ENCODE measurements at places on chromosomes 4 and X.

DNA sequence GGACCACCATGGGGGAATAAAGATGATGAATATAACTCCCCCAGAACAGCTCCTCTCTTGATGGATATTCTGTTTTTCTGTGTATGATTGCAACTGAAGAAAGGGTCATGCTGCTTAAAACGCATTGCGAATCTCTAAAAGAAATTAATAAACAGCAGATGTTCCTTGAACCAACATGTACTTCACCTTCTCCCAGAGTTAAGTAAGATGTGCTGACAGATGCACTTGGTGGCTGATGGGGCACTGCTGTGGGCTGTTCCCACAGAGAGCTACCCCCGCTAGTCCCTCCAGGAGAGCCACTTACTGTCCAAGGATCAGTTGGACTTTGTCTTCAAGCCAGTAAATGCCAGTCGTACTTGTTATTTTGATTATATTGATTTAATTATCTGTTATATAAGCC lies 26.3 kb upstream of the C4orf54 start:
- DNase-seq: no peak

DNA sequence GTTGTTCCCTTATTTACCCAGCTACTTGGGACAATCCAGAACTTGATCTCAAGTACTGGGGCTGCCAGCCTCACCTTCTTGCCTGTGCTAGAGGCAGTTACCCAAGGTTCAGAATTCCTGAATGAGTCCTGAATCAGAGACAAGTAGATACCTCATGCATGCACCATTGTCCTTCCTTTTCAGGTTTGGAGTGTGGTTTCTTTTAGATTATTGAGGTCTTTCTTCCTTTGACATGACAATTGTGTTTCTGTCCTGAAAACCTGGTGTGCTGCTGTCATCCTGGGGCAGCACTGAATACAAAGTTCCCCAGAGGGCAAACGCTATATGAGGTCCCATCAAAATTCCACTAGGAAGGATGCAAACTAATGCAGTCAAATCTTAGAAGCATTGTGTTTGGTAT lies 3.5 kb downstream of the CXCL2 start:
- no peak for DNase-seq

GRCh38 chr4:82594456-82594855 lies 32.7 kb upstream of the TMEM150C start:
- no peak for DNase-seq

GRCh38 chrX:151801980-151802379 lies 67.4 kb downstream of the CNGA2 start:
- no peak for DNase-seq

DNA sequence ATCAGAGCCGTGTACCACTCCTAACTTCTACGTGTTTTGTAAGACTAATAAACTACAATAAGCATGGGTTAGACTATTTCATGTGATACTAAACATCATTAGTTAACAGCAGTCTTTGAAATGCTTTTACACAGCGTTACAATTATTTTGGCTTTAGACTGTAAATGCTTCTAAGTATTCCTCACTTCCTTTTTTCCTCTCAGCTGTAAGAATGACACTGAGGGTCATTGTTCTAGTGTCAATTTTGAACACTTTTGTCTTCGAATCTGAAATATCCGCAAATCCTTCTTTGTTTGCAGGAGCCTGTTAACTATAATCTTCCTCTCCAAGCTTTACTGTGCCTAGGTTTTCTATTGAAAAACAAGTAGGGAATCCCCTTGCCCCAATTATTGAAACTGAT lies 1.5 kb downstream of the ABCE1 start:
- DNase-seq: no peak

- DNase-seq: no peak
These were observed 83.8 kb downstream of the LUZP4 start for GRCh38 chrX:115373308-115373707.

- DNase-seq: no peak
These were observed 48.6 kb upstream of the ARSJ start for GRCh38 chr4:114028071-114028470.

DNA sequence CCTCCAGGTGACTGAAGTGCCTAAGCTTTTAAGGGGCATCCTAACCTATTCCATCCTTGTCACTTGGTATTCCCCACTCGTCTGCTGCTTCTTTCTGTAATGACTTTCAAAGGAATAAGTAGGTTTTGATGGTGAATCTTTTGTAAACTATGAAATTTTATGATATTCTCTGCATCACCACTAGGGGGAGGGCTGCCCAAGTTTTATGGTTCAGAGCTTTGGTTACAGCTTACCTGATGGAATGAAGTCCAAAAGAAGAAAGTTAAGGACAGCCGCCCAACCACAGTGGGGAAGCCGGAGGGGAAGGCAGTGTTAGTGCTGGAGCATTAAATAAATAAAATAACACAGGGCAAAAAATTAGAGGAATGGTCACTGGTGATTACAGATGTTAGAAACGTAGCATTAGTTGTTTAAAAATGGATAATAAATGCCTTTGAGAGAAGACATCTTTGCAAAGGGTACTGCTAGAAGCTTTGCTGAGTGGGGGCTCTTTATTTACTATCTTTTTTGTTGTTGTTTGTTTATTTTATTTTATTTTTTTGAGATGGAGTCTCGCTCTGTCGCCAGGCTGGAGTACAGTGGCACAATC lies 204.9 kb downstream of the GBA3 start:
- peak; percentile 58 for DNase-seq

- no peak for DNase-seq
These were observed 18.6 kb upstream of the RAP1GDS1 start for GRCh38 chr4:98242538-98242937.

DNA sequence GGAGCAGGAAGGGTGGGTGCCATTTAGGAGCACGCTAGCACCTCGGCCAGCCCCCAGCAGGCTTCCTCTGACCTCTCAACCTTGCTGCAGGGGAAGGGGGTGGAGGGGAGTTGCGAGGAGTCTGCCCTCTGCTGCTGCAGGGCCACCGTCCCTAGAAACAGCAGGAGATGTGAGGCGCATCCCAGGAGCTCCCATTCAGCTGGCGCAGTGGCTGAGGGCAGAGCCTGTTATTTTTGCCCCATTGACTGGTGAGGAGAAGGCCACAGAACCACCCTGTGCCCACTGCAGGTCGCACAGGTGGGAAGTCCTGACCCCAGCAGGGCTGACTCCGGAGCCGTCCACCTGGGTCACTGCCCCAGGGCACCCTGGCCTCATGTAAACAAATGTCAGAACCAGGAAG lies 8.0 kb downstream of the PDE6B start:
- no peak for DNase-seq

GRCh38 chrX:136608295-136608933 lies 39.5 kb upstream of the CD40LG start:
- DNase-seq: peak; percentile 46

DNA sequence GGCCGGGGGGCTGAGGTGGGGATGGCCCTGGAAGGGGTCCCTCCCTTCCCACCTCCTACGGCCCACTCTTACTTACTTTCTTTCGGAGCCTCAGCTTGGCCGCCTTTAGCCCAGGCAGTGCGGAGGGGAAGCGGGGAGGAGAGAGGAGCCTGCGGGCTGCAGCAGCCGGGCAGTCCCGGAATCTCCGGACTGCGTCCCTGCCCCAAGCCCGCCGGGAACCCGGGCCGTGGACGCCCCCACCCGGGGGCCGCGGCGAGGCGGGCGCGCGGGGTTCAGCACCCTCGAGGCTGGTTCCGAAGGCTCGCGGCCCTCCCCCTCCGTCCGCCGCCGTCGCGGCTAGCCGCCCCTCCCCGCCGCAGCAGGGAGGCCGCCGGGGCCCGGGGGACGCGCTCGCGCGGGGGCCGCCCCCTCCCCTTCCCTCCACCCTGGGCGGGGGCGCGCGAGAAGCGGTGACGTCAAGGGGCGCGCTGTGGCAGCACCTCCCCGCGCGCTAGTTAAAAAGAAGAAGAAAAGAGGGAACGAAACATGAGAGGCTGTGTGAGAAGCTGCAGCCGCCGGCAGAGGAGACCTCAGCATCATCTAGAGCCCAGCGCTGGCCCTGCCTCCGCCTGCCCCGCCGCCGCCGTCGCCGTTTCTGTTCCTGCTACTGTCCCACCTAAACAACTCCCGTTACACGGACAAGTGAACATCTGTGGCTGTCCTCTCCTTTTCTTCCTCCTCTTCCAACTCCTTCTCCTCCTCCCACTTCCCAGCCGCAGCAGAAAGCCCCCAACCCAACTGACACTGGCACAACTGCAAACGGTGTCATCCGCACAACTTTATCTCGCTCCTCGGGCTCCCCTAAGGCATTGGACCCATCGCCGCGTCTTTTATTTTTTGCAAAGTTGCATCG lies at the start of gene HHIP:
HHIP (plus strand) TSS at position 526 of the 892 bp plus-strand sequence. CDS start 520 bp downstream, outside the sequence.
- DNase-seq: peak; percentile 80

DNA sequence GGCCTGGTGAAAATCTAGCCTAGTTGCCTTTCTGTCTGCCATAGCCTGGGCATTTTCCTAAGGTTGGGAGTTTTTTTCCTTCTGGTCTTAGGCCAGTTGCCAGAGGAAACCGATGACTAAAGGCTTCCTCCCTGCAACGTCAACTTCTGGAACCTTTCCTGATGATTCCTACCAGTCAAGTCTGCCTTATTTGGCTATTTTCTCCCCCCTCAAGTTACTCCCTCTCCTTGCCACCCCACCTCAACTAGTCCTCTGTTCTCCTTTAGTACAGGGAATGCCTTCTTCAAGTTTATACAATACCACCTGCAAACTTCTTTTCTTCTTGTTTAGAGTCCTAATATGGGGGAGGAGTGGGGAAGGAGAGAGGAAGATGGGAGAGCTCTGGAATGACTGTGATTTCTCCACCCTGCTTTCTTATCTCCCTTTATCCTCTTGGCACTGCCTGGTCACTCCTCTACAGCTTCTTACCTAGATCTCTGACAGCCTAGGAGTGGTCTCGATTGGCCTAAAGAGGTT lies 10.6 kb downstream of the MSN start:
- no peak for DNase-seq

DNA sequence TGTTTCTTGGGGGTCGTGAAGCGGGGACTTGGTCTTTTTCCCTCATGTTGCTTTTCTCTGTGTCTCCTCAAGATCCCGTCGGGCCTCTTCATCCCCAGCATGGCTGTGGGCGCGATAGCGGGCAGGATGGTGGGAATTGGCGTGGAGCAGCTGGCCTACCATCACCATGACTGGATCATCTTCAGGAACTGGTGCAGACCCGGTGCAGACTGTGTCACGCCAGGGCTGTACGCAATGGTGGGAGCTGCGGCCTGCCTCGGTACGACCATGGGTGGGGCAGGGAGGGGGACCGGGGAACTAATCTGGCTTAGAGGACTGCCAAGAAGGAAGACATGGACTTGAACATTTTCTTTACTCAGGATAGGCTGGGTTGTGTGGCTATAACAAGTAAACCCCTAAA lies 55.6 kb downstream of the CLCN4 start:
- DNase-seq: no peak

GRCh38 chrX:57587062-57587461 lies 4.7 kb upstream of the ZXDB start:
- no peak for DNase-seq

- DNase-seq: no peak
These were observed 100.6 kb downstream of the RASL11B start for GRCh38 chr4:52962721-52963120.

GRCh38 chrX:103640401-103641155 lies 11.8 kb downstream of the TCEAL1 start:
- no peak for DNase-seq

GRCh38 chr4:186848437-186848836 lies 124.8 kb upstream of the FAT1 start:
- DNase-seq: no peak

DNA sequence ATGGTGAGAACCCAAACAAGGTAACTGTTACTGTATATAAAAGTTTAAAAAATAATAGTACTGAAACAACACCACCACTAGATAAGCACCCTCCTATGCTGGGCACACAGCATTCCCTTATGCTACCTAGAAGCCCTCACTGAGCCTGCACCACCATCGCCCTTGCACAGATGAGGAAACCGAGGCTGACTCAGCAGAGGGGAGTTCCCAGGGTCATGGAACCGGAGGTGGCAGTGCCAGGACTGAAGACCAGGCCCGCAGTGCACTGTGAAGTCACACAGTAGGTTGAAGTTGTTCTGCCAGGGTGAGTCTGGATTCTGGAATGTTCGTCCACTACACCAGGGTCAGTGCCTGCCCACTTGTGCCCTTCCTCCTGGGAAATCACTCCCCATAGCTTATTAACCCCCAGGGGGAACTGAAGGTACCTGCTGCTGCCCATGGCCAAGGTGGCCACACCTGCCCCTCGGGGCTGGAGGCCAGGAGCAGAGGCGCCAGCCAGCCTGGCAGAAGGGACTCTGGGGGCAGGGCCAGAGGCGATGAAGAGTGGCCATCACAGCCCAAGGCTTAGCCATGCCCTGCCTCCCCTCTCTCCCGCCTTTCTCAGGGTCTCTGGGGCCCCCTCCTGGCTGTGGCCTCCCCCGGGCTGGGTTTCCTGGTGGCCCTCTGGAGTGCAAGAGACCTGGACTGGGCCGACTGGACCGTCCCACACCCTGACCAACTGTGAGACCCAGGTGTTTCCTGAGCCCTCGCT lies 15.1 kb upstream of the ABLIM2 start:
- no peak for DNase-seq

DNA sequence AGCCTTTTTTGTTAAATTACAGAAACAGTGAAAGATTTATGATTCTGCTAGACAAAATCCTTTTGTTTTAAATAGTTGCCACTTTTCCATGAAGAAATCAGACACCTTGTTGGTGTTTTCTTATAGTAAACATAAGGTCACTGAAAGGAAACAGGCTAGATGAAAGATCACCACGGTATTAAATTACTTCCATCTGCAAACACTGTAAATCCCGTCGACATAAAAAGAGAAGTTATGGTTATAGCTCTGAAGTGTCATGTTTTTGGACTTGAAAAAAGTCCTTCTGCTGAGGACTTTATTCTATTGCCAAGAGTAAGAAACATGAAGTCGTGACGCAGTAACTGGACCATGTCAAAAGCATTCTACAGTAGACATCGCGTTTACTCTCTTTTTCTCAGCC lies 567.6 kb upstream of the SLIT2 start:
- no peak for DNase-seq

GRCh38 chr4:41145571-41146078 lies 68.7 kb downstream of the APBB2 start:
- DNase-seq: no peak

DNA sequence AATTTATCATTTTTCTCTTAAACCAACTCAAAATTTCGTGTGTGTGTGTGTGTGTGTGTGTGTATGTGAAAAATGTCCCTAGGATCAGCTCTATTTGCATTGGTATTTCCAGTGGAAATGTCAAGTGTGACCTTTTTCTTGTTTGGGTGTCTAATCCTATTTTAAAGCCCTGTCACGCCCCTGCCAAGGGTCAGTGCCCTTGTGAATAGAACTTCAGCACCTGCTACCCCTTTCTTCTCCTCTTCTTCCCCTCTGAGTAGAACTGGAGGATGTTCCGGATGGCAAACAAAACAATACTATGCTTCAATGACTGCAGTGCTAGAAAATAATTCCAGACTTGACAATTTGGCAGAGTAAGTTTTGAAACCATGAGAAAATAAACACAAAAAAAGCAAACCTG lies 67.3 kb downstream of the SPRY1 start:
- no peak for DNase-seq

DNA sequence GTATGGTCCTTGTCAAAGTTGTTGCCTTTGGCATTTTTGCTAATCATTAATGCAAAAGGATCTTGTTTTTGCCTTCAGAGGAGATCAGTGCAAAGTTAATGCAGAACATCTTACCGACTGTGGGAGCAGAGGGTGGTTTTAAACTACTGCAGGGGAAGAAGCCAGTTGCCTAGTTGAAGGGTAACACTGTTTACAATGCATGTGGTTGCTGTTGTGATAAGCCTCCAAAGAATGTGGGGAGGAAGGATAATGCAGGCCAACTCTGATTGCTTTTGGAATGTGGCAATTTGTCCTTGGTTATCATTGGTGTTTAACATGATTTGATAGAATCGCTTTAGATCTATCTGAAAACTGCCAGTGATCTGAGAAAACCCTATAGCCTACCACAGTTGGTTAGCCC lies 204.3 kb upstream of the TLL1 start:
- DNase-seq: no peak
